ENCODE measurements at places on chromosomes 2 and 18.

GRCh38 chr18:65202091-65202490 lies 548.7 kb upstream of the CDH7 start:
- DNase-seq = no peak

DNA sequence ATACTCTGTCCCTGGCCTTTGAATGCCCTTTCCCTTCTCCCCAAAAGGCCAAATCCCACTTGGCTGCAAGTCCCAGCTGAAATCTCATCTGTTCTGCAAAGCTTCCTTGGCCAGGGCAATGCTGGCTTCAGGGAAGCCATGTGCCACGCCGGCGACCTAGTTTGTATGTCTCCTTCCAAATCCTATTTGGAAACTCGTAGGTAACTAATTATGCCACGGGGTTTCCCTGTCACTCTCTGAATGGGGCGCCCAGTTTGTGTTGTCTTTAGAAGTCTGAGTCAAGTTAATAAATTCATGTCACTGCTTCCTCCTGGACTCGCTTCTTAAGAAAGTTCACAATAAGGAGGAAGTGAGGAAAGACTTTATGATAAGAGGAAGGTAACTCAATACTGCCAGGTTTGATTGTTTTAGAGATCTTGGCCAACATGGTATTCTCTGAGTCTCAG lies 19.1 kb downstream of the FHL2 start:
- no peak for DNase-seq

GRCh38 chr18:60145776-60146175 lies 226.8 kb downstream of the MC4R start:
- DNase-seq = no peak

GRCh38 chr2:157971702-157972101 lies 95.6 kb upstream of the ACVR1 start:
- DNase-seq = no peak

GRCh38 chr2:71932037-71932779 lies 215.5 kb downstream of the CYP26B1 start:
- peak; percentile 57 for DNase-seq

DNA sequence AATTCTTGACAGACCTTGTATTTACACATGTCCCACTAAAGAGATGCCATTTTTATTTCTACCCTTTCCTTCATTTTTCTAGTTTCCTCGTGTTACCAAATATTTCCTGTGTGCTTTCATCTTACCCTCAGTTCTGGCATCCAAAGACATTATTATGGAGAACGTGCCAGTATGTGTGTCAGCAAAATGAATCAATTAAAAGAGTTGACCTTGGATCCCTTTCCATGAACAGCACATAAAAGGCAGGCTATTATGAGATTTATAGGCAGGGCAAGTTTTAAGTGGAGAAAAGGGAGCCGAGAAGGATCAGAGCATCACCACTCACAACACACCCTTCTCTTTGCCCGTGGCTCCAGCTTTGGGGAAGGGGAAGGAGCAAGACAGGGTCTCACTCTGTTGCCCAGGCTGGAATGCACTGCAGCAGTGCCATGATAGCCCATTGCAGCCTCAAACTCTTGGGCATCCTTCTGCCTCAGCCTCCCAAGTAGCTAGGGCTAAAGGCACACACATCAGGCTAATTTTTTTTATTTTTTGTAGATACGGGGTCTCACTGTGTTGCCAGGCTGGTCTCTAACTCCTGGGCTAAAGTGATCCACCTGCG lies 149.9 kb downstream of the GFPT1 start:
- no peak for DNase-seq

DNA sequence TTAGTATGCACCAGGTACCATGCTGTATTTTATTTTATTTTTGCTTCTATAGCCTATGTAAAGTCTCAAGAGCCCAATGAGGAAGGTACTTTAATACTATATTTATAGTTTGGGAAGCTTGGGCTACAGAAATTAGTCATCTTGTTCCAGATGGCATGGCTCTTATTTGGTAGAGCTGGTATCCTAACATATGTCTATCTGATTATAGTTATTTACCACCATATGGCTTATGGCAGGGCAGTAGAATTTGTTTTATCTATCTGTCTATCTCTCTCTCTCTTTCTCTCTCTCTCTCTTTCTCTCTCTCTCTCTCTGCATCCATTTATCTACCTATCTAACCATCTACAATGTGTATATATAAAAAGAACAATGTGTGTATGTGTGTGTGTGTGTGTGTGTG lies 1293.7 kb upstream of the SLC39A10 start:
- no peak for DNase-seq

DNA sequence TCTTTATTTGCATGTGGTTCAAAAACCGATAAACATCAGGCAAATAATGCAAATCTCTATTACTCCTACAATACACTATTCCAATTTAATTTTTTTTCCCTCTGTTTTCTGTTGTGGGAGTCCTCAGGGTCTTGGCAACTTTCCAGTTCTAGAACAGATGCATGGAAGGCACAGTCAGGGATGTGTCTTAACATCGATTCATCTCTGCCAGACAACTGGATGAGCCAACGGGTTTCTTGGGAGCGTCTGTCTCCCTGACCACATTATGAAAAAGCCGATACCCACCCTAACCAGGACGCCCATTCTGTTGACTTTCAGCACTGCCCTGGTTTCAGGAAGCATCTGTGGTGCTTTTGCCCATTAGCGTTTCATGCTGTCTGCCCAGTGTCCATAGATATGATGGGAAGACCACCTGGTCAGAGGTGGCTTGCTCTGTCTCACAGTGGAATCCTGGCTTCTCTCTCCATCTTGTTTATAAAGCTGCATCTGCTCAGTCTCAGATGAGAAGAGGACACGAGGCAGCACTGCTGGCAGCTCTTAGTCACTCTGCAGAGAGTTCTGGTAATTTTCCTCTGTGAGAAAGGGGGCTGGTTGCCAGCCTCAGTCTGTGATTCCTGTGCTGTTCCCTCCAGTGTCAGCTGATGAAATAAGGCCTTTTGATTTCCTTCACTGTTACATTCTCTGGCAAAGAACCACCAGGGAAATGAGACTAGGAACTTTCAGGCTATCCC lies 57.9 kb upstream of the KCNE4 start:
- DNase-seq = peak; percentile 93

GRCh38 chr18:25827961-25828561 lies 262.4 kb downstream of the SS18 start:
- no peak for DNase-seq

- no peak for DNase-seq
Observed at GRCh38 chr18:42814618-42815017, 300.9 kb downstream of the RIT2 start.

GRCh38 chr2:191627518-191627917 lies 50.4 kb upstream of the NABP1 start:
- DNase-seq = no peak

DNA sequence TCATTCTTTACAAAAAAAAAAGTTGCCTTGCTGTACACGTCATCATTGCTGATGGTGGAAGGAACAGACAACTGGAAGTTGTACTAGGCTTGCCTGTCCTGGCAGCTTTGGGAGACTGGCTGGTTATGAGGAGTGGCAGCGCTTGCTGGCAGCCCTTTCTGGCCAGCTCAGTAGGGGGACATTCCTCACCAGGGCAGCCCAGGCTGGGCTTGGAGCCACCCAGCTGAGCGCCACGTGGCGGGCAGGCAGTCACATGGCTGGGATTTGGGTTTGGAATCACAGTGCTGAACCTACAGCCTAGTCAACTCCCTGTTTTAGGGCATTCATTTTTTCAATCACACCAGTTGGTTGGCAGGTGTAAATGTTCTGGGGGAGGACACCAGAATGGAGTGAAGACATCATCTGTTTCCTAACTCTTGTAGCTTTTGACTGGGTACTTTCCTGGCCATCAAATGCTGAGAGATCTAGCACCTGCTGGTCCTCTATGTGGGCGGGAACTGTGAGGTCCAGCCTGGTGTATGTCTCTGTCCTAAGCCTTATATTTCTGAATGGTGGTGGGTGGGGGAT lies 139.3 kb downstream of the SETBP1 start:
- no peak for DNase-seq

GRCh38 chr2:149261692-149262091 lies 68.7 kb upstream of the LYPD6 start:
- DNase-seq = no peak

DNA sequence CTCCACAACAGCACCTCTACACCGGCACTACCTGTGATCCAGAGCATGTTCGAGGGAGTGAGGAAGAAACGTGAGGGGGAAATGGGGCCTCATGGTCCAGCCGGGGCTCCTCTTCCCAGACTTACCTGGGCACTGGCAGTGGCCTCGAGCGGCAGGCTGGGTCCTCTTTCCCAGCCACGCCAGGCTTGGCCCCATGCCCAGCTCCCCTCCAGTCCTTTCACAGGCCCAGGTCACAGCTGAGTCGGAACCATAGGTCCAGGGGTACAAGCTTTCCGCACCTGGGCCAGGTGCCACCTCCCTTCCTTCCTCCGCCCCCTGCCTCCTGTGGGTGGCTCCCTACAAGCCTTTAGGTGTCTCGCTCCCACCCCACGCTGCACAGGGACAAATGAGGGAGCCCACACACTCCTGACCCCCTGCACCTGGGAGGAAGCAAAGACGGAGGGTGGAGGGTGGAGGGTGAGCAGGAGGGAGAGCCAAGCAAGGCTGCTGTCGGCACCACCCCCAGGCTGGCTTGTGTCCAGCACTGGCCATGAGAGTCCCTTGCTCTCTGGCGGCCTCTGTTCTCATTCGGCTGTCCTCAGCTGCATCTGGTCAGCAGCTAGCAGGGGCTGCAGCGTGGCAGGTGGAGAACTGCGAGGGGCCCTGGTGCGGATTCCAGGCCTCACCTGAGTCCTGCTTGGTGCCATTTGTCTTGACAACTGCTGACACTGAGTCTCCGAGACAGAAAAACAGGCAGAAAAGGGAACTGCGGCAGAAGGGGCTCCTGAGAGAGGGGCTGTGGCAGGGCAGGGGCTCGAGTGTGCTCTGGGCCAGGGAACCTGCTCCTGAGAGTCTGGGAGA lies 26.8 kb downstream of the ADRA2B start:
- DNase-seq = peak; percentile 81

DNA sequence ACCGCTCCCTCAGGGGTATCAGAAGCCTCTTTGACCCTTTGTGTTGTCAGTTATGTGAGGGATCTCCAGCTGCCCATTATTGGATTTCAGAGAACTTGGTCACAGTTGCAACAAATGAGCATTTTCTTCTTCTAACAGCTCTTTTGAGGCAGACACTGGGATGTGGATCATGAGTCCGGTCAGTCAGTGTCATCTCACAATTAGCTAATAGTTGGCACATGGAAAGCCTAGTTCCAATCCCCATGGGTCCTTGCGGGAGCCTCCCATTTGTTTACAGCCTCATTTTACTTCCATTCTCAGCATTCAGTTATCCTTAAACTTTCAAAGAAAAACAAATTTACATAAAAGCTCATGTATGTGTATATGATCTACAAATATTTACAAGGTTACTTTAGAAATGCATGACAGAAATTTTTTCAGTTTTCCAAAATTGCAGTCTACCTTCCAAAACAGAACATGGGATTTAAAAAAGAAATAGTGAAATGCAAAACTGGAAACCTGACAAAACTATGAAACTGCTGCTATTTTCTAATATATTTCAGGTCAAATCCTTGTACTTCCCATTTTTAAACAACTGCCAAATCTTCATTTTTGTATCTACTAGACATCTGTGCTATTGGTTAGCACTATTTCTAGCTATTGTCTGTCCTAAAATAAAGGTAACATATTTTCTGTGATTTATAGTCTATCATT lies 547.1 kb upstream of the ZEB2 start:
- no peak for DNase-seq

- DNase-seq = no peak
Observed at GRCh38 chr2:47134386-47135090, 20.6 kb downstream of the STPG4 start.

- DNase-seq = no peak
Observed at GRCh38 chr18:3175195-3175758, 44.5 kb downstream of the MYOM1 start.

- no peak for DNase-seq
Observed at GRCh38 chr2:169828141-169828811, 1.0 kb downstream of the UBR3 start.

DNA sequence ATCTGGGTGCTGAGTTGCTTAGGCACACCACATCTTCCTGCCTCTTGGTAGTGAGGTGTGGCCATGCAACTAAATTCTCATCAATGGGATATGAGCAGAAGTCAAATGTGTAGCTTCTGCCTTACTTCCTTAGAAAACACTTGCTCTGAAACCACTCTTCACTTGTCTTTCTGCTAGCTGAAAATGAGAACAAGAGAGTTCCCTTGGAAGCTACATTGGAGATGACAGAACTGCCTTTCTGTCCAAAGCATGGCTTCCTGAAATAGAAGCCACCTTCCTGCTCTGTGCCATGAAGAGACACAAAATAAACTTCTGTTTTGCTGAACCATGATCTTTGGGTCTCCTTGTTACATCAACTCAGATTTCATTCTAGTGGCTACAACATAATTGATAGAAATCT lies 659.9 kb downstream of the IRS1 start:
- no peak for DNase-seq

DNA sequence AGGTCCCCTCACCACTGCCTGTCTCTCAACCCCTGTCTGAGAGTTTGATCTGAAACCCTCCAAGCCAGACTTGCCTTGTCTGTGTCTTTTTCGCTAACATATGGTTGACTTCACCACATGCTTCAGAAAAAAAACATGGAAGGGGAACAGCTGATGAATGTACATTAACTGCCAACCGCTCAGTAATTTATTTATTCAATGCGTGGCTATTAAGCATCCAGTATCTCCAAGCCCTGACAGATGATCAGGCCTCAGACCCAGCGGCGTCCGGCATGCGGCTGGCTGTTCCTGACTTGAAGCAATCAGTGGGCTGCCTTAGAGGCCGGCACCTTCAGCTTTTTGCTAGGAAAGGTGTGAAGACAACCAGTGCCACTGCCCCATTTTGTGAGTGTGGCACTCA lies 62.3 kb downstream of the NGEF start:
- DNase-seq = no peak

- no peak for DNase-seq
Observed at GRCh38 chr2:189698020-189698887, 23.8 kb downstream of the ANKAR start.

GRCh38 chr2:225025917-225026571 lies 16.2 kb downstream of the DOCK10 start:
- DNase-seq = no peak

- no peak for DNase-seq
Observed at GRCh38 chr2:39128919-39129391, 8.1 kb upstream of the SOS1 start.

DNA sequence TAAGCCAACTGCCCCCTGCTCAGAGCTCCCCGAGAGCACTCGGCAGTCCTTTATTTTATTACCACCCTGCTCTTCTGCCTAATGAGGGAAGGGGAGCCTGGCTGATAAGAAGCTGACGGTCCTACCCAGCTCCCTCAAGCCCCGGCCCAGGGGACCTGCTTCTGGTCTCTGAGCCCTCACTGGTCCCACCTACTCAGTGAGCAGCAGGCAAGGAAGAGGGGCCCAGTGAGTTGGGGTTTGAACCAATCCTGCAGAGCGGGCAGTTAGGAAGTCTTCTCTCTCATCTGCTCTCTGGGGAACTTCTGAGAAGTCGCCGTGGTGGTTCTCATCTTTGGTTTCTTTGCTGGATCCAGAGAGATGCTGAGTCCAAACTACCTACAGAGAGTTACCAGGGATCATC lies 218.9 kb downstream of the NDUFA10 start:
- no peak for DNase-seq

DNA sequence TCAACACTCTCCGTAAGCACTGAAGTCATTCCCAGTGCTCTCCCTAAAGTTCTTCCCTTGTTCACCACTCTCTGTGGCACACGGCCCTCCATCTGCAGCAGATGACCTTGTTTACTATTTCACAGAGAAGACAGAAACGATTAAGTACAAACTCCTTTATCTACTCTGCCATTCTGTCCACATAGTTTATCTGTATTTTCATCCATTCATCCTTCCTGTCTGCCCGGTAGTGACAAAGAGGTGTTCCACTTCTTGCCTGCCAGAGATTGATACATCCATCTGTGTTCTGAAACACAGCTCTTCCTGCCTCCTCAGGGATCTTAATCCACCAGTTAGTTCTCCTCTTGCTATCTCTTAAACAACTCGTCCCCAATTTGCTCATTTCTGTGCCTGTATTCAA lies 77.9 kb upstream of the CD226 start:
- no peak for DNase-seq
